ENCODE measurements at places on chromosomes 16 and 17. TPM values are rescaled to one million over a fixed set of nuclear protein-coding genes. Genes with fewer than 3 reads are reported as not detected.
A peak's percentile ranks its signal among the peaks of the same experiment; 100 is the strongest.

DNA sequence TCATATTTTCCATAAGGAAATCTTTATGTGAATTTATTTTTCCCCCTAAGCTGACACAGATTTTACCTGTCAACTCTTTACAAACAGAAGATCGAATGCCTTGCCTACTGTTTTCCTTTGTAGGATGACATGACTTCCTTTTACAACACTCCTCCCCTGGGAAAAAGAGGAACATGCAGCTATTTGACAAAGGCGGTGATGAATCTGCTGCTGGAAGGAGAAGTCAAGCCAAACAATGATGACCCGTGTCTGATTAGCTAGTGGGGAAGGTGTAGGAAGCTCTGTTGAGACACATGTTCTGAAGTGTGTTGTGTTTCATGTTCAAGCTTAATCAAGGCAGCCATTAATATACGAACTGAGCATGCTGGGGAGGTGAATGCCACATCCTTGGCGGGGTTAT, 238.0 kb downstream of the PHKB start:
- no peak for DNase-seq
- no peaks in the 10 kb centered on the region for H3K27me3 ChIP-seq
- H3K4me1 ChIP-seq: no peaks in the 10 kb centered on the region
- H3K36me3 ChIP-seq: peaks cover 8% of the 10 kb centered on the region

DNA sequence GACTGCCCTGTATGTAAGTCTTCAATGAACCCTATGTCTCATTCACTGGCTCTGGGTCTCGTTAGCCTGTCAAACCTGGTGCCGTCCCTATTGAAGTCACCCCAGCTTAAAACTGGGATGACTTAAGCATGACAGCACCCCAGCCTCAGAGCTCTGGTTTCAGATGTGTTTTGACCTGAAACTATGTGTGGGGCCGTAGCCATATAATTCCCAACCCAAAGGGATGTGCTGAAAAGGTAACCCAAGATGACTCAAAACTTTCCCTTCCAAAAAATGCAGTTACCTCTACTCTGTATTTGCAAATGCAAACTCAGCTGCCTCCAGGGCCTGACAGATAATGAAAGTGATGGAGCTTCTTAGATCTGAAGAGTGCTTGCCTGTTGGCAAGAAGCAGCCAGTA, 478.3 kb upstream of the ERCC4 start:
- H3K4me3 ChIP-seq: no peak overlapping the region
- H3K36me3 ChIP-seq: no peaks in the 10 kb centered on the region
- DNase-seq: no peak
- H3K4me1 ChIP-seq: no peaks in the 10 kb centered on the region
- no peaks in the 10 kb centered on the region for H3K27me3 ChIP-seq
- no peak overlapping the region for H3K27ac ChIP-seq

GRCh38 chr17:72931163-72931562, 161.3 kb downstream of the SLC39A11 start:
- H3K27me3 ChIP-seq: no peaks in the 10 kb centered on the region
- no peaks in the 10 kb centered on the region for H3K36me3 ChIP-seq
- no peak for DNase-seq
- H3K27ac ChIP-seq: no peak overlapping the region
- no peaks in the 10 kb centered on the region for H3K4me1 ChIP-seq

DNA sequence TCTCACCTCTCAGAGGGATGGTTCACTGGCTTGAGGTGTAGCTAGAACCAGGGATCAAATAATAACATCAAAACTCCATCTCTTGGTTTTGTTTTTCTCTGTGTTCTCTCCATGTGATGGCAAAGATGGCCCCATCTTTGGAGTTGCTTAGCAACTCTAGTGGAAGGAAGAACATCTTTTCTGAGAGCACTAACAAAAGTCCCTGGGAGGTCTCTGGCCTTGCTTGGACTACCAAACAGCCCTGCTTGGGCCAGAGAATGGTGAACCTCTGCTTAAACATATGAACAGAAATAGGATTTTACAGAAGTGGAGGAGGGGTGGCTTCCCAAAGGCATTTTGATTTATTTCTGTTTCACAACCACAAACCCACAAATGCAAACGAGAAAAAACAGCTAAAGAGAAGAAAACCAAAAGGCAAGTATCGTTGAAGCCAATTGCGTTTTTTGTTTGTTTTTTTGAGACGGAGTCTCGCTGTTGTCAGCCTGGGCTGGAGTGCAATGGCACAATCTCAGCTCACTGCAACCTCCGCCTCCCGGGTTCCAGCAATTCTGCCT, 13.2 kb downstream of the GABARAPL2 start:
- no peaks in the 10 kb centered on the region for H3K4me1 ChIP-seq
- no peak overlapping the region for H3K27ac ChIP-seq
- no peak overlapping the region for H3K4me3 ChIP-seq
- no peak for DNase-seq

- no peaks in the 10 kb centered on the region for H3K27me3 ChIP-seq
- no peaks in the 10 kb centered on the region for H3K4me1 ChIP-seq
- no peaks in the 10 kb centered on the region for H3K36me3 ChIP-seq
- no peak overlapping the region for H3K27ac ChIP-seq
These were observed 470.7 kb downstream of the SOX9 start for GRCh38 chr17:72591289-72592241.

DNA sequence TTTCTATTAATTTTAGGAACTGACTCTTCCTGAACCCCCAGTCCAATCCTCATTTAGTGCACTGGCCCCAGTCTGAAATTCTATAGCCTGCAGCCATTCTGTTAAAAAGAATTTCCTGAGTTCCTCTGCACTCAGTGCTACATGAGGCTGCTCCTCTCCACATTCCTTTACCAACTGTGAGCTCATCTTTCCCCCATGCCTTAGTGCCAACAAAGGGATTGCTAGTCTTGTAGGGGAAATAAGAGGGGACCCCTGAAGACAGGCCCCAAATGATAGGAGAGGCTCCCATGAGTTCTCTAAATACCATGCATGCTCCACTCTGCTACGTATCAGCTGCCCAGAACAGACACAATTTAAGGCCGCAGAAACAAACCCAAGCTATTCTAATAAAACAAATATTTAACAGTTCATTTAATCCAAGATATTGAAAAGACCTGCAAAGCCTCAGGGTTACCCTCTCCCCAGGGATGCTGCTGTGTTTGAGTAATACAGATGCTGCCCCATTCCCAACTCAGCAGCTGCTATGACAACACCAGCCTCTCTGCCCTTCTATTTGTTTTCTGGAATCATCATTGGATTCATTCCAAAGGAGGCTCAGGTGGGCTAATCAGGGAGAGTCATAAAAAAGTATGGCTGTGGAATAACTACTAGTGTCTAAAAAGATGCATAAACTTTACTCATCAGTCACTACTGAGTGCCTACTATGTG, 228.5 kb downstream of the TOX3 start:
- no peaks in the 10 kb centered on the region for H3K27me3 ChIP-seq
- no peak for DNase-seq
- no peak overlapping the region for H3K4me3 ChIP-seq
- H3K27ac ChIP-seq: no peak overlapping the region
- no peaks in the 10 kb centered on the region for H3K4me1 ChIP-seq

DNA sequence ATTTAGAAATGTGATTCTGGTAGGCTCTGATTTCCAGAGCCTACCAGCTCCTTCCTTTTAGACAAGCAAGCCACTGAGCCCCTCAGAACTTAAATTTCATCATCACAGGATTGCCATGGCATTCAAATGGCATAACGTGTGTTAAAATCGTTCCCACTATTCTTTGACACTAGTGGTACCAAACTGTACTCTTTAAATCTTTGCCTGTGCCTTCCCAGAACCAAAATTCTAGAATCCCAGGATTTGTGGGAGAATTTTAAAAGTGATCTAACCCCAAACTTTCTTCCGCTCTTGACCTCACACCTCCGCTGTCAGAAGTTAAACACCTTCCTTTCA, 287 bp upstream of the INTS2 start:
- no peaks in the 10 kb centered on the region for H3K4me1 ChIP-seq
- H3K27me3 ChIP-seq: no peaks in the 10 kb centered on the region

The SLC16A11 gene
- not detected for total RNA-seq

The DNAH9 gene
- 0.66 TPM for total RNA-seq

GRCh38 chr16:73846356-73846755, 450.3 kb upstream of the PSMD7 start:
- no peak overlapping the region for H3K4me3 ChIP-seq
- H3K4me1 ChIP-seq: no peaks in the 10 kb centered on the region
- DNase-seq: no peak
- no peaks in the 10 kb centered on the region for H3K27me3 ChIP-seq
- H3K27ac ChIP-seq: no peak overlapping the region
- H3K36me3 ChIP-seq: no peaks in the 10 kb centered on the region

- H3K27ac ChIP-seq: no peak overlapping the region
- no peak overlapping the region for H3K4me3 ChIP-seq
- DNase-seq: no peak
- no peaks in the 10 kb centered on the region for H3K27me3 ChIP-seq
- H3K4me1 ChIP-seq: no peaks in the 10 kb centered on the region
These were observed 73.9 kb downstream of the CEP95 start for GRCh38 chr17:64580384-64581315.

- H3K36me3 ChIP-seq: no peaks in the 10 kb centered on the region
- DNase-seq: no peak
- H3K4me1 ChIP-seq: no peaks in the 10 kb centered on the region
- H3K4me3 ChIP-seq: no peak overlapping the region
- no peaks in the 10 kb centered on the region for H3K27me3 ChIP-seq
- H3K27ac ChIP-seq: peak overlapping the region; percentile 86
These were observed 80.8 kb upstream of the DYNLRB2 start for GRCh38 chr16:80459966-80460365.

GRCh38 chr16:8489580-8489979, 100.7 kb downstream of the TMEM114 start:
- H3K36me3 ChIP-seq: no peaks in the 10 kb centered on the region
- no peaks in the 10 kb centered on the region for H3K27me3 ChIP-seq
- DNase-seq: no peak
- no peak overlapping the region for H3K4me3 ChIP-seq
- no peak overlapping the region for H3K27ac ChIP-seq
- no peaks in the 10 kb centered on the region for H3K4me1 ChIP-seq

The PRAC2 gene
- not detected for total RNA-seq

DNA sequence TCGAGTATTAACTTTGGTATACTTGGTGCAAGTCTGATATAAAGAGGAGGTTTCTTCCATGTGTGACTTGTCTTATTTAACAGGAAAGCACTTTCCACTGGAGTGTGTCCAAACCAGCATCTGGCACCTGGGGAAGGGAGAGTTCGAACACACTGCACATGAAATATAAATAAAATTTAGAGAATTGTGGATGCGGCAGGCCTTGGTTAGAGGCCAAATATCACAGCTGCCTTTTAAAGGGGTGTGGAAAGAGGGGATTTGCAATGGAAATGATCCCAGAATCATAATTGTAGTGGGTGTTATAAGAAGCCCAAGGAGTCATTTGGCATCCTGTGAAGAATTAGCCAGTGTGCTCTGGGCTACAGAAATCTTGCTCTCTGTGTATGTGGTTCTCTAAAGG, 4.3 kb upstream of the NXN start:
- no peaks in the 10 kb centered on the region for H3K27me3 ChIP-seq
- no peak for DNase-seq
- no peak overlapping the region for H3K4me3 ChIP-seq
- H3K4me1 ChIP-seq: no peaks in the 10 kb centered on the region

GRCh38 chr17:2150806-2151205, 95.9 kb downstream of the HIC1 start:
- DNase-seq: no peak
- no peaks in the 10 kb centered on the region for H3K4me1 ChIP-seq
- H3K27me3 ChIP-seq: no peaks in the 10 kb centered on the region
- H3K27ac ChIP-seq: no peak overlapping the region

DNA sequence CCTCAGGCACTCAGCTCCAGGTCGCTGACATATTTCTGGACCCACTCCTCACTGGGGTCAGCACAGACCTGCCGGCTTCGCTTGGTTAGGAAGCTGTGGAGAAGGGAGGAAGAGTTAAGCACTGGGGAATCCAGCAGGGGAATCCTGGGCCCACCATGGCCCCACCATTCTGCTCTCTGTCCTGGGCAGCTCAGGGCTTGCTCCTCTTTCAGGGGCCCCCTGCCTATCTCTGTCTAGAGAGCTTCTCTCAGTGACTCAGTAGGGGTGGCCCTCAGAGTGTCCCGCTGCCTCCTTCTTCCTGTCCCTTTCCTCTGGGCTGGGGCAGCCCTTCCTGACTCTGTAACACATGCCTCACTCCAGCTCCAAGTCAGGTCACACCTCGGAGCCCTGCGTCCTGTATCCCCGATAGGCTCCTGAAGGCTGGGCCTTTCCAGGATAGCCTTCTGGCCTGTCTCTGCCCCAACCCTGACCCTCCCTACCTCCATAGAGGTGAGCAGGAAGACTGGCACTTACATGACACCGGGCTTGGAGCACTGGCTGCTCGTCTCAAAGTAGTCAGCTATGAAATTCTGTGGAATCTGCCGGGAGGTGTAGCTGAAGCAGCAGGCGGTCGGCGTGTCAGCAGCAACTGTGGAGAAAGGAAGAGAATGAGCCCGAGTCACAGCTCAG, 1.1 kb downstream of the CCL3 start:
- H3K4me3 ChIP-seq: no peak overlapping the region
- H3K27ac ChIP-seq: no peak overlapping the region
- H3K36me3 ChIP-seq: no peaks in the 10 kb centered on the region
- H3K4me1 ChIP-seq: no peaks in the 10 kb centered on the region

The CCDC200 gene
- total RNA-seq: not detected

The COPZ2 gene
- 16.4 TPM for total RNA-seq

The GNG13 gene
- total RNA-seq: not detected

- H3K27me3 ChIP-seq: peaks cover 3% of the 10 kb centered on the region
- H3K36me3 ChIP-seq: no peaks in the 10 kb centered on the region
- DNase-seq: no peak
These were observed 79.8 kb downstream of the JPH3 start for GRCh38 chr16:87681981-87682570.

DNA sequence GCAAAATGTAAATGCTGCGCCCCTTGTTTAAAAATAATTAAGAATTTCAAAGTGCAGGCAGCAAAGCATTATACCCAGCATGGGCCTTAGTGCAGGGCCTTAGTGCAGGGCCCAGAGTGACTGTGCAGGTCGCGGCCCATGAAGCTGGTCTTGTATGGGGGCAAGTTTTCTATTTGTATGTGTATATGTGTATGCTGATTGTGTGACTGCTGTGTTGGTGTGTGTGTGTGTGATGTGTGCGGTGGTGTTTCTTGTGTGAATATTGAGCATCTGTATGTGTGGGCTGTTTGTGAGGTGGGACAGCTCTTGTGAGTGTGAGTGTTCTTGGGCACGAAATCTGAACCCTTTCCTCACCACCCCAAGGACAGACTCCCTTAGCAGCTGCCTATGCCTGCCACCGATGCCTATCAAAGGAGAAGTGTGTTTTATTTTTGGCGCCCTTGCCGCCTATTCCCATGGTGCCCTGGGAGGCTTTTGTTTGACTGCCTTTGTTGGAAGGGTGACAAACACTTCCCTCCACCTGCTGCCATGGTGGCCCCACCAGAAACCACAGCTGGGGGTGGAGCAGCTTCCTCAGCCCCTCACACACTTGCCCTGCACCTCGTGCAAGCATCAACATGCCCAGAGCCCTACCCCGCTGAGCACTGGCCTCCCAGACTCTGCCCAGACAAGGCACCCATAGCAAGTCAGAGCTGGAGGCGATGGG, 18.0 kb downstream of the CCR7 start:
- H3K36me3 ChIP-seq: no peaks in the 10 kb centered on the region
- no peak overlapping the region for H3K4me3 ChIP-seq
- no peak for DNase-seq
- peaks cover 54% of the 10 kb centered on the region for H3K4me1 ChIP-seq
- peak overlapping the region; percentile 97 for H3K27ac ChIP-seq
- no peaks in the 10 kb centered on the region for H3K27me3 ChIP-seq

The BFAR gene
- 68.5 TPM for total RNA-seq
